Stimulated activated CD4-positive, alpha-beta T cell treated with anti-CD3 and anti-CD28 coated beads, Interleukin-15, amount 100 ng/mL, for 24 hours (primary cell): ENCODE measurements at places on chromosomes 5 and 9.

- DNase-seq = no peak
Observed at GRCh38 chr5:126982202-126982601, 48.2 kb downstream of the MARCHF3 start.

- DNase-seq = no peak
Observed at GRCh38 chr5:109959652-109960051, 269.9 kb downstream of the MAN2A1 start.

- DNase-seq = no peak
Observed at GRCh38 chr5:20276061-20276958, 288.3 kb upstream of the CDH18 start.

DNA sequence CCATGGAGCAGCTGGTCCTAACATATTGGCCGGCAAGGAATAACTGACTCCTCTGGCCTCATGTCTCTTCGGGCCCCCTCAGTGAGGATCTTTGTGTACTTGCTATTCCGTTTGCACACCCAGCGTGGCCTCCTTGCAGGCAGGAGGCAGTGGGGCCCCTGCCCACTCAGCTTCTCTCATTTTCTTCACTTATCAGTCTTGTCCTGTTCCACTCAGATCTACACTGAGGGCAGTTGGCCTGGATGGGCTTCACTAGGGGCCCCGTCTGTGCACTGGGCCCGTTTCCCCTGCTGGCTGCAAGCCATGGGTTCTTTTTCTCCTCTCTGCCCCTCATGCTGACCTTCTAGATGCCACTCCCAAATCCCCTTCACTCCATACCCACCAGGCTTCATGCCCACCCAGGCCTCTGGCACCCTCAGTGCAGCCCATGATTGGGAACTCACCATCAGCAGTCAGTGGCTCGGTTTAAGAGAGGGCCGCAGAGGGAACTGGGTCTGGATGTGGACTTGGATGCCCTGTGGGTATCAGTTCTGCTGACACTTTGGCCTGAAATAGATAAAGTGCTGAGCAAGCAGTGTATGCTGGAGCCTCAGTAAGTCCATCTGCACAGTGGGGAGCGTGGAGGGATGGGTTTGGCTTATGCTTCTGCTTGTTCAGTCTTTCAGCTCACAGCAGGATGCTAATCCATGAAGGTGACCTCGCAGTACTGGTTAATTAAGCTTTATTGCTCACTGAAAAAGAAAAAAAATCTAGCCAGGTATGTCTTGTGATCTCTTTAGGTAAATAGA lies 57.9 kb downstream of the ERBIN start:
- no peak for DNase-seq

DNA sequence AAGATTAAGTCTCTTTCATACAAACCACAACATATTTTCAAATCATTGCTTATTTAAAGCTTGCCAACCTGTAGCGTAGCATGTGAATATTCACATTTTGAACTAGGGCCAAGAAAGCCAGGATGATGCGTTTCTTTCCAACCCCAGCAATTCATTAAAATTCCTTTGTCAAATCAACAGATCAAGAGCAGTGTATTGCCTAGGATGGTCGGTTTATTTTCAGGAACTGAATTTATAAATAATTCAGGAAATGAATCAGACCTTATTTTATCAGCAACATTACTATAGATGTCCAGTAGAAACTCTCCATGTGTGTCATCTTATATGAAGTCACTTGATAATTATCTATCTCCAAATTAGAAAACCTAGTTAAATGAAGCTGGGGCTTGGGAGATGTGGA lies 13.2 kb upstream of the AUH start:
- no peak for DNase-seq

GRCh38 chr9:36992501-36993316 lies 41.4 kb downstream of the PAX5 start:
- DNase-seq = no peak
